Gastroesophageal sphincter (tissue), 4 donors: ENCODE measurements at places on chromosomes 2 and 18. TPM values are rescaled to one million over a fixed set of nuclear protein-coding genes. Genes with fewer than 3 reads are reported as not detected.

GRCh38 chr18:55903911-55904310, 315.9 kb upstream of the TCF4 start:
- H3K27ac ChIP-seq = no peak overlapping the region
- H3K27me3 ChIP-seq = no peaks in the 10 kb centered on the region
- no peak overlapping the region for H3K4me3 ChIP-seq
- H3K36me3 ChIP-seq = no peaks in the 10 kb centered on the region

Gene HAAO
- total RNA-seq = 6.0 TPM

DNA sequence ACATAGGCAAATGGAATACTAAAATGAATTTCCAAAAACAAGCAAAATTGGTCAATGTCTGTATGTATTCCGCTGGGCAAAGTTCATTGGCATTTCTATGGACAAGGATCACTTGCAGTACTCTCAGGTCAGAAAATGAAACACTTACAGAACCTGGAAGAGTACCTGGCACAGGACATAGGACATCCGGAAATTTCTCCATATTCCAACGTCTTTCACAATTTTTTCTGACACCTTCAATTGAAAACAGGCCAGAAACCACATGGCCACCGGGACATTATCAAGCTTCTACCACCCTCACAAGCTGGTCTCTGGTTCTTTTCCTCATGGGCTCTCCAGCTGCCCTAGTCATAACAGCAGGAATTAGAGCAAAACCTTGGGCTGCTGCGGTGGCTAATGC, 96.9 kb upstream of the MSH6 start:
- no peaks in the 10 kb centered on the region for H3K36me3 ChIP-seq
- H3K27me3 ChIP-seq = no peaks in the 10 kb centered on the region
- no peak overlapping the region for H3K4me3 ChIP-seq

DNA sequence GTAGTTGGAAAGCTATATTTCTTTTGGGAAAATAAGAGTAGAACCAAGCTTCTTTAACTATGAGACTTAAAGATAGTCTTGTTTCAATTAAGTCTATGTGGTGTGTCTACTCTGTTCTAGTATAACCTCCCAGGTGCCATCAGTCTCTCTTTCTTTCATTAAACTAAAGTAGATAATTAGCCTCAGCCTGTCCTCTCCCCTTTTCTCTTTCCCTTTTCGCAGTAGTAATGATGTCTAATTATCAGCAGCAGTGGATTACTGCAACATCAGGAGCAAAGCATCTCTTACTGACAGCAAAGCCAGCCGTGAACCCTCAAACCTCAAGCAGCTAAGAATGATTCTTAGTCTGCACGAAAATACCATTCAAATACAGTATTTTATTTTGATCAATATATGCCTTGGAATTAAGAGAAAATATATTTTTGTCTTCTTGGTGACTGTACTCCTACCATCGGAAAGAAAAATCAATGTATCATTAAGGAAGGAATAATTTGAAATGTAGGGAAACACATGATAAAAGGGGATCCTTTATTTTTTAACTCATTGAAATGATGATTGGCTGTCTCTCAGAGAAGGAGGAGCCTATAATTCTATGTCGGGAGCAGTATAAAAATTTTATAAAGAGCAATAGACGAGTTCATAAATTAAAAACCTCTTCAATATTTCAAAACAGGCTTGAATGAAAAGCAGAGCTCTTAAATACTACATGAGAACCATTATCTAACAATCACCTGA, 4.5 kb downstream of the NOL4 start:
- no peak overlapping the region for H3K4me3 ChIP-seq
- no peaks in the 10 kb centered on the region for H3K36me3 ChIP-seq
- ATAC-seq = no peak
- peaks cover 27% of the 10 kb centered on the region for H3K4me1 ChIP-seq
- H3K27ac ChIP-seq = no peak overlapping the region

Gene COL3A1
- total RNA-seq = 211 TPM

Gene QPCT
- total RNA-seq = 1.5 TPM

- H3K4me1 ChIP-seq = no peaks in the 10 kb centered on the region
- H3K27ac ChIP-seq = no peak overlapping the region
- ATAC-seq = no peak
- H3K4me3 ChIP-seq = no peak overlapping the region
These were observed 105.2 kb downstream of the NETO1 start for GRCh38 chr18:72762515-72763122.

- H3K27me3 ChIP-seq = no peaks in the 10 kb centered on the region
- H3K27ac ChIP-seq = no peak overlapping the region
- no peaks in the 10 kb centered on the region for H3K4me1 ChIP-seq
- no peak for ATAC-seq
These were observed 1676.4 kb upstream of the SLC39A10 start for GRCh38 chr2:193980599-193980998.

GRCh38 chr18:46497129-46497528, 159.9 kb downstream of the LOXHD1 start:
- no peak overlapping the region for H3K27ac ChIP-seq
- H3K4me1 ChIP-seq = no peaks in the 10 kb centered on the region
- H3K4me3 ChIP-seq = no peak overlapping the region
- no peaks in the 10 kb centered on the region for H3K27me3 ChIP-seq
- ATAC-seq = no peak

- peak overlapping the region; percentile 44 for H3K27ac ChIP-seq
- ATAC-seq = no peak
- H3K4me3 ChIP-seq = no peak overlapping the region
- peaks cover 37% of the 10 kb centered on the region for H3K4me1 ChIP-seq
These were observed 61.5 kb downstream of the MBP start for GRCh38 chr18:77071061-77071460.

Gene CBLN2
- not detected for total RNA-seq

DNA sequence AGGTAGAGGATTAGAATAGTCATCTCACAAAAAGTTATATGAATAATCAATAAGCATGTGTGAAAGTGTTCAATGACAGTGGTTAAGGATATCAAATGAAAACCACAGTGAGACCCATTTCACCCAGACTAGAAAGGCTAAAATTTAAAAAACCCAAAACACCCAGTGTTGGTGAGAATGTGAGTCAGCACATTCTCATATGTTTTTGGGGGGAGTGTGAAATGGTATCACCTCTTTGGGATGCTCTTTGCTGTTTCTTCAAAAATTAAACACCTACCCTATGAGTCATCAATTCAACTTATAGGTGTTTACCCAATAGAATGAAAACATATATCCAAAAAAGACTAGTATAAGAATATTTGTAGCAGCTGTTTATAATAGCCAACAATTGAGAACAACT, 69.8 kb downstream of the MAP3K20 start:
- H3K27me3 ChIP-seq = no peaks in the 10 kb centered on the region
- ATAC-seq = no peak
- H3K27ac ChIP-seq = no peak overlapping the region
- H3K4me3 ChIP-seq = no peak overlapping the region
- H3K4me1 ChIP-seq = peaks cover 8% of the 10 kb centered on the region
- no peaks in the 10 kb centered on the region for H3K36me3 ChIP-seq

Gene OR6B2
- total RNA-seq = not detected

DNA sequence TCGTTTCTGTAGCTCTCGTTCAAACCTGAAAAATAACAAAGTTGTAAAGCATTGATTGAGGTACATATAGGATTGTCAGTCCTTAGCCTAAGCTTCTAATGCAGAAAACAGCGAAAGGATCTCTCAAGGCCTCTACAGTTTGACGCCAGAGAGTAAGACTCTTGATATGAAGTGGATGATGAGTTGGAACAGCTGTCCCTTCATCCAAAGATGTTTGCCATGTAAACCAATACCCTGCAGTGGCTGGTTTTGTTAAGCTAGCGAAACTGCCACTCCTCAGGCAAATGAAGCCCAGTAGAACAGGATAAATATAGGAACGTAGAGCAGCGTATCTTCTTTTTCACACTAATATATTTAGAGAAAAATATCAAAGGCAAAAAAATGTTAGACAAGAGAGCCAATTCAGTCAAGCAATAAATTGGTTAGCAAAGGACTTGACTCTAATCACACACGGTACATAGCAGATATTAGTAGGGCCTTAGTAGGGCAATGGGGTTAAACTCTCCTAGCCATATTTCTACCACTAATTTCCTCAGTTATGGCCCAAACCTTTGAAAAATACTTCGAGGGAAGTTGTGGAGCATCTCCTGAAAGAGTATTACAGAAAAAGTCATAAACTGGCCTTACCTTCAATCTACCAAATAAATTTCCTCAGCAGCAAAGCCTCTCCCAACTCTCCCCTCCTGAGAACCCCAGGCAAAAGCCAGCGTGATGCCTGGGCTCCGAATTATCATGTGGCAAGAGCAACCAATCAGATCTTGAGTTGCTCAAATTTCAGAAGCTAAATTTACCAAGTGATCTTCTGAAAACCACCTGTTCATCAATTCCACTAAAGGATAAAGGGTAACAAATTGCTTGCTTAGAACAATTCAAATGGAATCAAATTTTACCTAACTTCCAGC, at the start of gene NEB:
Gene NEB, minus strand, starts transcription at position 706 of the 902 bp plus-strand sequence. CDS start 1,320 bp downstream, outside the sequence.
- H3K27me3 ChIP-seq = no peaks in the 10 kb centered on the region
- H3K36me3 ChIP-seq = no peaks in the 10 kb centered on the region
- ATAC-seq = no peak

Gene MALL
- total RNA-seq = 2.5 TPM

Gene FOXI3
- not detected for total RNA-seq

GRCh38 chr2:204010628-204011560, 74.3 kb downstream of the ICOS start:
- H3K36me3 ChIP-seq = no peaks in the 10 kb centered on the region
- H3K27me3 ChIP-seq = no peaks in the 10 kb centered on the region
- no peaks in the 10 kb centered on the region for H3K4me1 ChIP-seq

Gene ESPNL
- not detected for total RNA-seq

DNA sequence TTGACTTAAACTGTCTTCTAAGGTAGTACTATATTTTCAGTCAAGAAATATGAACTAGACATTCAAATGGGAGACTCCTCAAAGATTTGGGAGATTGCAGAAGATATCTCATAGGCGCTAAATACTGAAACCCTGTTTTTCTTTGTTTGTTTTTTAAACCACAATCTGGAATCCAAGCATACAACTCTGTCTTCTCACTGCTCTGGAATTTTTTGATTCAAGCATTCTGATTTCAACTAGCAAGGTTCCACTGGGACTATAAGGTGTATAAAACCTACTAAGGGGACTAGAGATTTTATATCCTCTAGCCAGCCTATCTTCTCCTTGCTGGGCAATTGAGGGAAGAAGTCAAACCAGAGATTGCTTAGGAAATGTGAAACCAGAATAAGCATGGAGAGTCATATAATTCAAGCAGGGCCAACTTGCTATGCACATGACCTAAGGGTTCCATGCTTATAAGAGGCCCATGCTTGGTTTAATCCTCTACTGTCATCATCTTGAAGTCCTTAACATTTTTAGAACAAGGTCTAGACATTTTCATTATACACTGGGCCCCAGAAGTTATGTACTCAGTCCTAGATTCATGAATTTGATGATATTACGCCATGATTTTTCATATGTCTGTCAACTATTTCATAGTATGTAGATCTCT, 405.5 kb downstream of the PARD3B start:
- H3K27ac ChIP-seq = no peak overlapping the region
- ATAC-seq = no peak
- H3K27me3 ChIP-seq = no peaks in the 10 kb centered on the region
- H3K36me3 ChIP-seq = no peaks in the 10 kb centered on the region
- no peaks in the 10 kb centered on the region for H3K4me1 ChIP-seq

Gene ACTG2
- 2,261 TPM for total RNA-seq

GRCh38 chr2:26740890-26741302, 23.2 kb upstream of the SLC35F6 start:
- no peaks in the 10 kb centered on the region for H3K4me1 ChIP-seq
- no peak for ATAC-seq
- no peaks in the 10 kb centered on the region for H3K27me3 ChIP-seq
- H3K27ac ChIP-seq = no peak overlapping the region

DNA sequence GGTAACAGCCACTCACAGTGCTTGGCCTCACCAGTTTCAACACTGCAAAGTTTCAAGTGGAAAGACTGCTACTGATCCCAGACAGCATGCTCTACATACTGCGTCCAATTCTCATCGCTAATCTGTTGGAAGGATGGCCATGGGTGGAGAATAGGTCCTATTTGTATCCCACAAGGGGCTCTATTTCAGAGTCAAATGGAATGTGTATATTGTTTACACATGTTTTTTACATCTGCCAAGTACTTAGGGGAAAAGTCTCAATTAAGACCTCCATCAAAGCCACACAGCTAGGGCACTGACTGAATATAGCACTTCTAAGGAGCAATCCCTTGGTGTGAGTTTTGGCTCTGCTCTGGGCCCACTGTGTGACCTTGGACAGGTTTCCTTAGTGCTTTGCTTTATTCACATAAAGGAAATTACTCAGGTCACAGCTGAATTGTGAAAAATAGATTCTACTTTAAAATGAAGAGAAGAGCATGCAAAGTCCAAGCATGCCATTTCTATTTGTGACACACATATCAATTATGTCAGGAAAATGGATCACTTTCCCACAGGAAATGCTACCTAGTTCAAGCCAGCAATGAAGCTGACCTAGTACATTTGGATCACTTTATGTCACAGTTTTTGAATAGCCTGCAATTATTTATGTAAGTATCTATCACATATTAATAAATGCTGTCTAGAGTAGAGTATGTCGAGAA, 112.9 kb upstream of the STK17B start:
- H3K27ac ChIP-seq = no peak overlapping the region
- H3K36me3 ChIP-seq = no peaks in the 10 kb centered on the region
- no peak overlapping the region for H3K4me3 ChIP-seq
- H3K4me1 ChIP-seq = peaks cover 2% of the 10 kb centered on the region
- H3K27me3 ChIP-seq = no peaks in the 10 kb centered on the region

Gene EN1
- total RNA-seq = 0.13 TPM

DNA sequence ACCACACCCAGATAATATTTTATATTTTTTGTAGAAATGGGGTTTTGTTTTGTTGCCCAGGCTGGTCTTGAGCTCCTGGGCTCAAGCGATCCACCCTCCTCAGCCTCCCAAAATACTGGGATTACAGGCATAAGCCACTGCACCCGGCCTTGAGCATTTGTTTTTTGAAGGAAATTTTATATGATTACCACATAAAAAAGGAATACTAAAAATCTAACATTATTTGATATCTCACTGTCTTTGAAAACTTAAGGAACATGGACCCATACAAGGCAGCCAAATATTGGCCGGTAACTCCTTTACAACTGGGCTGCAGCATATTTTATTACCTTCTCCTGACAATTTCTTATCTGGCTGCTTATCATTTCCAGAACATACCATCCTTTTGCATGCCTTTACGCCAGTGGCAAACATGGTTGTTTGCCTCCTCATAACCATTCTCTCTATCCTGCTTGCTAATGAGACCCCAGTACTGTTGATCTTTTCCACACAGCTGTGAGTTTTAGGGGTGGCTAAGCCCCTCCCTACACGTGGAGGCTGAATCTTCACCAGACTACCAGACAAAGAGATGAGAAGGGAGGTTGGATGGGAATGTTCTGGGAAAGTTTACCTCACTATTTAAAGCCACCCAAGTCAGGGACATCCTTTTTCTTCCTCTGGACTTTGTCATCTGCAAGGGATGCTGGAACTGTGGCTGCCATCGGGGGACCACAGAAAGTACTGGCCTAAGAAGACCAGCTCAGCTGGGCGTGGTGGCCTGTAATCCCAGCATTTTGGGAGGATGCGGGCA, 157.5 kb downstream of the TGIF1 start:
- no peak overlapping the region for H3K27ac ChIP-seq
- ATAC-seq = no peak
- no peak overlapping the region for H3K4me3 ChIP-seq
- peaks cover 8% of the 10 kb centered on the region for H3K4me1 ChIP-seq
- H3K27me3 ChIP-seq = no peaks in the 10 kb centered on the region
